ENCODE measurements at places on chromosomes 2 and 18.

DNA sequence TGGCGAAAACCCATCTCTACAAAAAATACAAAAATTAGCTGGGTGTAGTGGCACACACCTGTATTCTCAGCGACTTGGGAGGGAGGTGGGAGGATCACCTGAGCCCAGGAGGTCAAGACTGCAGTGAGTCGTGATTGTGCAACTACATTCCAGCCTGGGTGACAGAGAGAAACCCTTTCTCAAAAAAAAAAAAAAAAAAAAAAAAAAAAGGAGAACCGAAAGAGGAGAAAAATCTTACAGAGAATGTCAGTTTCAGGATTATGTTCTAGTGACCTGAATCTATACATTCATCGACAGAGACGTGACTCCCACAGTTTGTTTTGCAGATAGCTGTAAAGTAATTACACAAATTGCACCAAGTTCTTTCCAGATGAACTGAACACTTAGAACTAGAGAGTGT lies 187.8 kb downstream of the FTCDNL1 start:
- no peak for DNase-seq

DNA sequence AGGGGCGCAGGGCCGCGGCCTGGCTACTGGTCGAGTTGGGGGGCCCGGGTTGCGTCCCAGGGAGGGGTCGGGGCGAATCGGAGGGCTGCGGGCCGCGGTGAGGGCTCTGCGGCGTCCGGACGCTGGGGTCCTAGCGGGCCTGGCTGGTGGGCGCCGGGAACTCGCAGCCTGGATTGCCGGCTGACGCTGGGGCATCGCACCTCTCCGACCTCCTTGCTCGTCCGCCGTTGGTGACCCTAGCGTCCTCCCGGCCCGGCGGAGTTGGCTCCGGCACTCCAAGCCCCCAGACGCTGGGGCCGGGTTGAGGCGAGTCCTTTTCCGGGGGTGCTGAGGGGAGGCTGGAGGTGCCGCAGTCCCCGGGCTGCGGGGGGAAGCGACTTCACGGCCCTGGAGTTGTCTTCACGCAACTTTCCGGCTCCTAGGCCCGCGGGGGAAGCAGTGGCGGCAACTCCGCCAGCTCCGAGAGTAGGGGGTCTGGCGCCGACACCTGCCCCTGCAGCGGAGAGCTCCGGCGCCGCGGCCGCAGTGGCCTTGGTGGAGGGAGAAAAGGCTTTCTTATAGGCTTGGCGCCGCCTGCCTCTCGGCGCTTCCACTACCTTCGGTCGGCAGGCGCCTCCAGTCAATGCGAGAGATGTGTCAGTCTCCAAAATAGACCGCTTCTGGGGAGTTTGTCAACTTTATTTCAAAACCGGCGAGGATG lies 70.3 kb downstream of the HAUS1 start:
- no peak for DNase-seq

DNA sequence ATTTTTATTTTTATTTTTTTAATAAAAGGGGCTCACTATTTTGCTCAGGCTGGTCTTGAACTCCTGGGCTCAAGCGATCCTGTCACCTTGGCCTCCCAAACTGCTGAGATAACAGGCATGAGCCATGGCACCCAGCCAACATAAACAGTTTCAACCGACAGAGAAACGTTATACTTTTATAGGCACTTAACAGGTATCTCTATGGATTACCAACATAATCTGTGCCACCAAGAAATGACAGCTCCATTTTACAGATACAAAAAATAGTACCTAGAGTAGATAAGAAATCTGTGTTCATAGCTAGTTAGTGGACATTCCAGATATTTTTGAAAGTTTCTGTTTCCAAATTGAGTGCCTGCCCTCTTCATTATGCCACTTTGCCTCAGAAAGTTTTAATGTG lies 1316.7 kb downstream of the LRP1B start:
- no peak for DNase-seq

GRCh38 chr2:128775914-128776285 lies 457.2 kb upstream of the HS6ST1 start:
- DNase-seq, result no peak

DNA sequence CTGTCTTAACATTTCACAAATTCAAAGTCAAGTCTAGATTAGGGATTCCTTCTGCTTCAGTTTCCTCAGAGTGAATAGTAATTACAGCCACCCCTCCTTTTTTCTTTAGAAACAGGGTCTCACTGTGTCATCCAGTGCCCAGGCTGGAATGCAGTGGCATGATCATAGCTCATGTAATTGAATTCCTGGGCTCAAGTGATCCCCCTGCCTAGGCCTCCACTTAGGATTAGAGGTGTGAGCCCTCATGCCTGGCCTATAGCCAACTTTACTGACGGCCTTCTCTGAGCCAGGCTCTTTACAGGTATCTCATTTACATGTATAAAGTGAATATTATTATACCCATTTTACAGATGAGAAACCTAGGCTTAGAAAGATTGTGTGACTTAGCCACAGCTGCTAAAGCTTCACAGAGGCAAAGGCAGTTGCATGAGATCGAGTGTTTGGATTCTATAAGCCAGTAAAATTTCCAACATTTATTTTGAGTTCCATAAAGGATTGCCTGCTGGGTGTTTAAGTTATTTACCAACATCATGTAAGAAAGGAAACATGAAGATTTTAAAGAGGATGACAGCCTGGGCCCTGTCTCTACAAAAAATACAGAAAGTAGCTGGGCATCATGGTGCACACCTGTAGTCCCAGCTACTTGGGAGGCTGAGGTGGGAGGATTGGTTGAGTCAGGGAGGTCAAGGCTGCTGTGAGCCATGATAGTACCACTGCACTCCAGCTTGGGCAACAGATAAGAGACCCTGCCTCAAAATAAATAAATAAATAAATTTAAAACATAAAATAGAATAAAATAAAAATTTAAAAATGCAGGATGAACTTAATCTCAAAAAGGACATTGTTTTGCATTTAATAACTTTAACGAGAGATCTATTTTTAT lies 1.8 kb downstream of the ENOSF1 start:
- no peak for DNase-seq

DNA sequence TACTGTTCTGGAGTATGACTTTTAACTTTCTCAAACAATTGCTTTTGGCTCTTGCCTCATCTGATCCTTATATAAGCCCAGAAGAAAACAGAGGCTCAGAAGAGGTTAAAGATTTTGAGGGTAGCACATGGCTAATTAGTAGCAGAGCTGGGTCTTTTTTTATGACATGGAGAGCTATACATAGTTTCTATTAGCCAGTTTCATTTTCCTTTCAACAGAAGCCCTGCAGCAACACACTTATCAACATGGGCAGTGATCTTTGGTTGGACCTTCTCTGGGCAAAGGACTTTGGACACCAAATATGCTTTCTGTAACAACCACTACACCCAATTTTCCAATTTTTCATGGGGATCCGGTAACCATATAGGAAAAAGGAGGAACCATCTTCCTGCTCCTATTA lies 64.9 kb downstream of the NCKAP5 start:
- no peak for DNase-seq
